Central memory CD4-positive, alpha-beta T cell (primary cell): ENCODE measurements at places on chromosomes 2 and 18.

GRCh38 chr18:59990121-59990823, 90.5 kb downstream of the PMAIP1 start:
- no peak for DNase-seq

DNA sequence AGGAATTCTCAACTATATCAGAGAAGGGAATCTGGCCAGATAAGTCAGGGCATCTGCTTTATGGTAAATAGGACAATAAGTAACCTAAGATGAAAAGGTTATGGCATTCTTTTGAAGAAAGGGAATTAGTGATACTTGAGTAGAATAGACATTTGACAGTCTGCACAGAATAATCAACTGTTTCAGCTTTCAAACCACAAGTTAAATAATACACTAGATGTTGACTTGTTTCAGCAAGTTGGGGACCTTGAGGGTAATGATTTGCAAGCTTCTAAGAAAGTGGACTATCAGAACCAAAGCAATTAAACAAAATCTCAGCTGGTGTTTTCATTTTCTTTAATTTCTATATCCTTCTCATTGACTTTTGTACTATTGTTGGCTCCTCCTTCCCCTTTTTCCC, 54.5 kb downstream of the SLC39A10 start:
- DNase-seq: no peak

DNA sequence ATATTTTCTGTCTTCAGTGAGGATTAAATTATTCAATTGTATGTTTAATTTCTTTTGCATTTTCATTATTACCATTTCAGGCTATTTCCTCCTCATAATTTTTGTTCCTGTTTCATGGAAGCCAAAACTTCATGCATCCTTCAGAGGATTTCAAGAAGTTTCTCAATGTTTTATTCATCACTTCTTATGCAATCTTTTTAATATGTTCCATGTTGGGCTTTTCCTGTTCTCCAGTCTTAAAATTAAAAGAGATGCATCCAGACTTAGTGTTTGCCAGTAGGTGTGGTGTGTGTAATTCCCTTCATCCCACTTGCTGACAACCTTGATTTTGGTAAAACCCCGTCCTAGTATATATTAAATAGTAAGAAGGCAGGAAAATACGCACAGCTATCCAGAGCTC, 190.0 kb downstream of the EN1 start:
- no peak for DNase-seq

GRCh38 chr18:9437021-9437437, 38.3 kb upstream of the RALBP1 start:
- DNase-seq: no peak

DNA sequence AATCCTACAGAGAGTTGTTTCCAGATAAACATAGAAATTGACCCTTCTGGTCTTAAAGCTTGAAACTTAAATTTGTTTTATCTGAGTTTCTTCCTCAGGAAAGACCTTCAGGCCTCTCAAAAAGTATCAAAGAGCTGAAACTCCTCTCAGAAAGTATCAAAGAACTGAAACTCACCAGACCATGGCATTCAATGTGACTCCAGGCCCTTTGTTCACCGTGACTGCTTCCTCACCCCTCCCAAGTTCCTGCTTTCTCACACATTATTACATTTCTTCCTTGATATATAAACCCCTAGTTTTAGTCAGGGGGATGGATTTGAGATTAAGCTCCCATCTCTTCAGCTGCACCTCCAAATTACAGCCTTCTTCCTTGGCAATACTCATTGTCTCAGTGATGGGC, 6.0 kb downstream of the ANKMY1 start:
- DNase-seq: no peak

GRCh38 chr2:181190711-181191110, 210.3 kb downstream of the UBE2E3 start:
- no peak for DNase-seq

DNA sequence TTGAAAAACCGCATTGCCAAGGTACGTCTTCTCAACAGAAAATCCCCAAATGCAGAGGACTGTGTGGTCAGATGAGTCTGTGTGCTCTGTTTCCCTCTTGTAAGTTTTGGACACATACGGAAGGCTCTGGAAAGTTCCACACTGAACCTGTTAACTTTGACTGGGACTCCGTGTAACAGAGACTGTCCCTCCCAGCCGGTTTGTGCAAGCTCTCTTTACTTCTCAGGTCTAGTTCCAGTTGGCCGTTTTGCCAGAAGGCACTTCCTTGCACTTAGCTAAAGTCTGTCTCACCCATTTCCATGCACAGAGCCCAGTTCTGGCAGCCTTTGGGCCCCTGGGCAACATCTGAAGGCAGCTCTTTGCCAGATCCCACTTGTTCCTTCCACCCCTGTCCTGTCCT, 22.0 kb downstream of the EFHD1 start:
- DNase-seq: no peak

GRCh38 chr2:157438863-157439823, 4.7 kb downstream of the CYTIP start:
- DNase-seq: no peak

DNA sequence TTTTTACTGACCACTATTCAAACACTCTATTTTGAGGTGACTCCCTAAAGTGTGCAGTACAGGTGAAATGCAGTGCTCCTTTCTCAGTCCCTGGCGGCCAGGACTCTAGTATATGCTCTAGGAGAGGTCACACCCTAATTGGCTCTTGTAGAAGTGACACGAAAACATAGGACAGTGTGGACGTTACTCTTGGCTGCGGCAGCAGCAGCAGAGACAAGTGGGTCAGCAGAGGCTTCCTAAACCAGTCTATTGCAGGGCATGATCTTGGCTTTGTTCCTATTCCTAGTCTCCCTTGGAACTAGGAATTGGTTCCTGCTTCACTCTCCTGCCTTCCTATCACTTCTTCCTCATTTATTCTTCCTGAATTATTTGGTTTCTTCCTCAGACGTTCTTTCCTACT, 10.1 kb upstream of the ONECUT2 start:
- DNase-seq: no peak

- no peak for DNase-seq
Observed at GRCh38 chr2:241425368-241425767, 69.3 kb downstream of the FARP2 start.

DNA sequence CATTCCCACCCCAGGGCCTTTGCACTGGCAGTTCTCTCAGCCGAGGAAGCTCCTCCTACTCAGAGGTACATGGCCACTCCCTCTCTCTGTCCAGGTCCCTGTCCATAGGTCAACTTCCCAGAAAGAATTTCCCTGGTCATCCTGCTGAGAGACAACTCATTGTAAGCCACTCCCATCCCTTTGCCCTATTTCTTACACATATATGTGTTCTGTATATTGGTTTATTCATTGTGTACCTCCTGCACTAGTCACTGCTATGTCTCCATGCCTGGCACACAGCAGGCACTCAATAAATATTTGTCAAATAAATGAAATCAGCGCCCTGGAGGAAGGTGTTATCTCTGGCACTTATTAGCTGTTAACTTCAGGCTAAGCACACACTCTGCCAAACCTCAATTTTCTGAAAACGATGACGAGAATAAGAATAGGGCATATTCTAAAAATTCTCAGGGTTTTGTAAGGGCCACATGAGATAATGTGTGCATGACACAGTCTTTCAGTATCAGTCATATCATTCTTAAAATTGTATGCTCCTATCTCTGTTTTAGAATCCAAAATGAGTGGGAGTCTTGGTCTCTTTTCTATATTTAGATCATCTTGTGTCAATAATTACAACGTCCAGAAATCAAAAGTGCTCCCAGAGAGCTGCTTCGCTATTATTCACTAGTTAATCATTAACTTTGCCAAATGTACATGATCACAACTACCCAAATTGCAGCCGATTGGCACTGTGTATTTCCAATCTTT, 198.0 kb downstream of the ALK start:
- DNase-seq: no peak

DNA sequence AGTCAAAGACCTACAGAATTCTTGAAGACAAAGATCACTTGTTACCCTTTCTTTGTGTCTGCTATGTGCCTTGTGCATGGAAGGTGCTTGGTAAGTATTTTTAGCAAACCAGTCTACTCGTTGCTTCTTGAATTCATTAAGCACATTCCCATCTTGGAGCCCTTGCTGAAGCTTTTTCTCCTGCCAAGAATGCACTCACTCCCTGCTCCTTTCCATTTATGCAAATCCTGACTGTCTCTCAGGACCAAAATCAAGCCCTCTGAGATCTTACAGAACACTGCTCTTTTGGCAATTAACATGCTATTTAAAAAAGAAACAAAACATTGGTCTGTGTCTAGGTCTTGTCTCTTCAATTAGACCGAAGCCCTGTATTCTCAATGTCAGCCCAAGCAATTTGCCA, 75.8 kb downstream of the CLHC1 start:
- no peak for DNase-seq

DNA sequence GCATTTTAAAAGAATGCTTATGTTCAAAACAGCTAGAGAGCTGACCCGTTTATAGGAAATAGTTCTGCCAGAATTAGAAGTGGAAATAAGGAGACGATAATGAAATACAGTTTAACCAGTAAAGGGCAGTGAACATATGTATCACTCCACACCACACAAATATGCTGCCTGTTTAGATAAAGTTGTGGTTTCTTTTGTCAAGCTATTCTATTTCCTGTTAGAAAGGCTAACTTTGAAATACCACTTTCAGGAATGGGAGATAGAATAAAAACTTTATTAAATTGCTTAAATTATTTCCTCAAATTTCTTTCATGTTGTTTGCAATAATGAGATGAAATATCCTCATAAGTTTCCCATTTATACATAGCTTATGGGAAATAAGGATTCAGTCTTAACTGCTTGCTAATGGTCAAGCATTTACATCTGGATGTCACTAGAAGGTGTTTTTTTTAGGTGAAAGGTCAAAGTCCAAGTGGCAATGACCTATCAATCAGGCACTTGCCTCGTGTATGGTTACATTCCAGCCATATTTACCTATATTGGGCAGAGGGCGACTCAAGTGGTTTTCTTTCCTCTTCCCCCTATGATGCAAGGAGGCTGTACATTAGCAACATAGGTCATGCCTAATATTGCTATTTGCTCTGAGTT, 148.9 kb downstream of the ZEB2 start:
- DNase-seq: no peak

DNA sequence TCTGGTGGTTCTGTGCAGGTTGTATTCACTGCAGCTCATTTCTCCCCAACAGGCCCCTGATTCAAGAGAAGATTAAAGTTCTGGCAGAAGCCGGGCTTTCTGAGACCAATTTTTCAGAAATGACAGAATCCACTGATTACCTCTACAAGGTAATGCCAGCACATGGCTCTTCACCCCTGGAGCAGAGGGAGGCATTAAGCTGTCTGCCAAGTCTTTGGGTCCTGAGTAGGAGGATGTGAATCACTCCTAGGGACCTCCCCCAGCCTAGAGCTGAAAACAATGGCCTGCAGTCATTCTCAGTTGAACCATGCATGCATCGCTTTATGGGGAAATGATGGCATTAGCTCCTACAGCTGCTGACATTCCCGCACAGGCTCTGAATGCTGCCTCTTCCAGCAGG, 20.5 kb upstream of the RPL37A start:
- no peak for DNase-seq

DNA sequence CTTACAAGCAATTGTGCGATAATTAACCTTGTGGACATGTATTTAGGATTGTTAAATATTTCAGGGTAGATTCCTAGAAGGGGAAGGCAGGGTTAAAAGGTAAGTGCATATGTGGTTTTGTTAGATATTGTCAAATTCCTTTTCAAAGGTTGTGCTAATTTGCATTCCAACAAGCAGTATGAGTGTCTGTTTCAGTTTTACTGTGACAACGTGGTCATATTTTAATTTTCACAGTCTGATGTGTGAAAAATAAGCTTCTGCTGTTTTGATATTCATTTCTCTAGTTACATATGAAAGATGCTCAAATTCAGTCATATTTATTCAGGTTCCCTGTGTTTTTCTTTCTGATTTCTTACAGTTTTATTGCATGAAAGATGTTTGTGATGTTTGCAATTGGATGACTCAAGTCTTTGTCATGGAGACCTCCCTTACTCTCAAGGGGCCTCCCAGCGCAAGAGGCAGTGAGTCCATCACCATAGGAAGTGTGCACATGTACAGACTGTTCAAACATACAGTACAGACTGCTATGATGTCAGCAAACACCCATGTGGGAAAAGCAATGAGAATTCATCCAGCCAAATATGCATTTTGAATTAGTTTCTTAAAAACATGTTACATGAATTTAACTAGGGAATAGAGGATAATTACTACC, 310.8 kb downstream of the GALR1 start:
- no peak for DNase-seq

GRCh38 chr2:37982847-37983246, 57.8 kb downstream of the RMDN2 start:
- no peak for DNase-seq

DNA sequence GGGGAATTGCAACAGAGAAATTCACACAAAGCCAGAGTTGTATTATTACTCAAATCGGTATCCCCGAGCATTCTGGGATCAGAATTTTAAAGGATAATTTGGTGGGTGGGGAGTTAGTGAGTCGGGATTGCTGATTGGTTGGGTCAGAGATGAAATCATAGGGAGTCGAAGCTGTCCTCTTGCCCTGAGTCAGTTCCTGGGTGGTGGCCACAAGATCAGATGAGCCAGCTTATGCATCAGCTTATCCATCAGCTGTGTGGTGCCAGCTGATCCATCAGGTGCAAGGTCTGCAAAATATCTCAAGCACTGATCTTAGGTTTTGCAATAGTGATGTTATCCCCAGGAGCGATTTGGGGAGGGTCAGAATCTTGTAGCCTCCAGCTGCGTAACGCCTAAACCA, 34.3 kb upstream of the ITM2C start:
- no peak for DNase-seq

DNA sequence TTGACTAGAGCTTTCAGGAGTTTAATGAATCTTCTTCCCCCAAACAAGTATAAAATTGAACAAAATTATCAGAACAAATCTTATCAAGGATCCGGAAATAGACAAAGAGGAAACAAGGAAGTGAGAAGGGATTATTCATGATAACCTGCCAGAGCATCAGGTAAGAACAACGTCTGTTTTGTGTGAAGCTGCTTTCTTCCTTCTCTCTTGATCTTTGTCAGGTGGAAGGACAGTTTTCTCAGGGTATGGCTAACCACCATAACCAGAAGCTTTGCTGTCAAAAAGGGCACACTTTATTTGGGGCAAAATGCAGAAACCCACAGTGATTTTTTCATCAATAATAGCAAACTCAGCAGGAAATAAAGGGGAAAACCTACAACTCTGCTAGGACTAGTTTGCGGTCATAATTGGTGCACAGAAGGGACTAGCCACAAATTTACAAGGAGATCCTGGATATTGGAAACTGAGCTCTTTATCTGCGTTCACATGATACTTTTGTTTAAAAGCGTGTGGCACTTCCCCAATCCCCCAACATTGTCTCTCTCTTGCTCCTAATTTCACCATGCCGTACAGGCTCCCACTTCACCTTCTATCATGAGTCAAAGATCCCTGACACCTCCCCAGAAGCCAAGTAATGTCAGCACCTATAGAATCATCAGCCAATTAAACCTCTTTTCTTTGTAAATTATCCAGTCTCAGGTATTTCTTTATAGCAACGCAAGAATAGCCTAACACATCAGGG, 124.2 kb downstream of the FSIP2 start:
- DNase-seq: no peak

GRCh38 chr2:73255907-73256617, 22.0 kb downstream of the CCT7 start:
- DNase-seq: no peak

DNA sequence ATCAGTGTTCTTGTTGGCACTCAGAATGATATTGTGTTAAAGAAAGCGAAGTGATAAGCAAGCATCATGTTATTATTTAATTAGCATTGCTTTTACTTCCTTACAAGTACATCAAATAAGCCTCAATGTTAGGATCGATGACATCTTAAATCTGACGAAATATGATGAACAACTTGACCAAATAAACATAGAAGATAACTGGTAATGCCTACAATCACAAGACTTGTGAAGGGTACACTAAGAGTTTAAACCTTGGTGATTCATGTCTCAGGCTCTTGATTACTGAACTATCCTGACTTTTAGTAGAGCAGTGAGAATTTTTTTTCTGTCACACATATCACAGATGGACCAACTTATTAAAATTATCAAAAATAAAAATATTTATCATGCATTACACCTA, 500.8 kb upstream of the ZEB2 start:
- DNase-seq: no peak
